Activated gamma-delta T cell treated with Interleukin-2 at 50 U/mL for 16 hours (primary cell): ENCODE measurements at places on chromosomes 13 and 19.

DNA sequence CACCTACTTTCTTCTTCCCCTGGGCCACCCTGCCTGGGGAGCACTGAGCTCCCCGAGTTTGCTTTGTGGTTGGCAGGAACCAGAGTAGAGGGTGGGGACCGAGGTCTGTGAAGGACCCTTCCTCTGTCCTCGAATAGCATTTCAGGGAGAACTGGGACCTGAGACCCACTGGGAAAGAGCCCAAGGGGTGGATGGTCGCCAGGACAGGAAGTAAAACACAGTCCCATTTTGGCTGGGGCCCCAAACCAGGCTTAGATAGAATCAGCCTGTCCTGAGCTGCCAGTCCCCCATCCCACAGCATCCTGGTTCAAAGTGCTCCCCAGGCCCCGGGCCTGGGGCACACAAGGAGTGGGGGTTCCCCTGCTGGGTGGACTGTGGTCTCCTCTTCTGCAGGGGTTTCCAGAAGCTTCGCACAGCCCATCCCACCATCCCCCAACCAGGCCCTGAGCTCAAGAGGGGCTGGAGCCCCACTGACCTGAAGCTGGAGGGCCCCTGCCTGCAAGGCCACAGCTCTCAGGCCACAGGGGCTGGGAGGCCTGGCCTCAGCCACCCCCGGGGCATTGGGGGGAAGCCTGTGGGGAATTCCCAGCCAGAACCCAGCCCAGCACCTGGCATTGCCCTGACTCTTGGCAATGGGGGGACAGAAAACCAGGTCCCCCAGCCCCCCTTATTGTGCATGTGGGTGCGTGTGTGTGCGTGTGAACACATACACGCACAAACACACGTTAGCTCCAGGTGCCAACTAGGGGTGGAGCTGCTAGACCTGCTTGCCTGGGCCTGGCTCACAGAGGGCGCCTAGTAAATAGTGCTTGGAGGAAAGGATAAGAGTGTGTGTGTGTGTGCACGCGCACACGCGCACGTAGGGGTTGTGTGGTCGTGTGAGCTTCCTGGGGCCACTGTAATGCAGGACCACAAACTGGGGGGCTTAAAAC, 995 bp upstream of the MKNK2 start:
- DNase-seq = peak; percentile 51

DNA sequence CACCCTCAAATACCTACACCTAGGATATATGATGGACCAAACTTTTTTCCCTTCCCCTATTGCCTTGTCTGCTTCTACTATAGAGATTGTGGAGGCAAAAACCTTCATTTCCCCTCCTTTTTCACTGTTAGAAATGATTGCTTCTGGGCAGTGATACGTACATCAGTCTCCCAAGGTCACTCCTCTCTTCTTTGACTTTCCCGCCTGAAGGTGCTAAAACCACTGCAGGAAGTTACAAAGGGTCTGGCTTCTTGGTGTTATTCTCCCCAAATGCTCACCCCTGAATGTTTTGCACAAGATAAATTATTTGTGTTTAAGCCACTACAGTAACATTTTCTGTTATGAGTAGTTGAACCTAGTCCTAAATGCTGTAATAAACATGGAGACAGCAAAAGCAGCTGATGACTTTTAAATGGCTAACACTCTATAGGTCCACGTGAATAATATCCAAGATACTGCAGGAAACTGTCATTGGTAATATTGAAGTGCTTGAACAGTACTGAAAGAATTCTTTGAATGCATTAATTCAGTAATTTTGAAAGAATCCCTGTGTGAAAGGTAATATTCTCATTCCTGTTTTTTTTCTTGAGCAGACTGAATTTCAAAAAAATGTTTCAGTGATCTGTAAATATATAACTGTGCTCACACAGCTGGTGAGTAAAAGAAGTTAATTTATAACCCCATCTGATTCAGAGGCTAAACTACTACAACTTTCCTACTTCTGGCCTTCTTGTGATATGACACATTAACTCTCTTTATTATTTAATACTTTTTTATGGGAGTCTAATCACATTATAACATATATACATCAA, 865.1 kb downstream of the EFNB2 start:
- no peak for DNase-seq

GRCh38 chr13:49532593-49532992, 36.8 kb downstream of the PHF11 start:
- no peak for DNase-seq

DNA sequence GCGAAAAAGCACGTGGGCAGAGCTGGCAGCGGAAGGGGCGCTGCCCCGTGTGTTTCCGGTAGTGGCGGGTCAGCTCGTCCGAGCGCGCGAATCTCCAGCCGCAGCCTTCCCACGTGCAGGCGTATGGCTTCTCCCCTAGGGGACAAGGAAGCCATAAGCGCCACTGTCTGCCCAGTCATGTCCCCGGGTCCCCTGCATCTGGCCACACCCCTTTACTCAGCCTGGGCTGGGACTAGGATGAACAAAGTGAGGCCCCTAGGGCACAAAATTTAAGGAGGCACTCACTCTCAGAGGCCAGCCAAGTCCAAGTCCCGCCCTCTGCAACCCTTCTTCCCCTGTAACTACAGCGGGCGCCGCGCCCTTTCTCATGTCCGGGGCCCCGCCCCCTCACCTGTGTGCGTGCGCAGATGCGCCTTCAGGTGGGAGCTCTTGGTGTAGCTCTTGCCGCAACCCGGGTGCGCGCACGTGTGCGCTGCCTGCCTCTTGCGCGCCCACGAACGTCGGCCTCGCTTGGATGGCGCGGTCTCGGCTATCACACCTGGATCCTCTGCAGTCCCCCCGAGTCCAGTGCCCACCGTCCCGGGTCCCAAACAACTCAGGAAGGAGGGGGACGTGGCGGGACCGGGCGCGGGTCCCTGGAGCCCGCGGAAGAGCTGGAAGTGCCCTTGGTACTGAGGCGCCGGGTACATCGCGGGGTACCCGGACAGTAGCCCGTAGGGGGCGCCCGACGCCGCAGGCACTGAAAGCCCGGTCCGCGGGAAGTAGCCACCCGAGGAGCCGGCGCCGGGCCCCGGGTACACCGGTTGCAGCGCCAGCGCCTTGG, 1.9 kb downstream of the KLF1 start:
- DNase-seq = peak; percentile 88

DNA sequence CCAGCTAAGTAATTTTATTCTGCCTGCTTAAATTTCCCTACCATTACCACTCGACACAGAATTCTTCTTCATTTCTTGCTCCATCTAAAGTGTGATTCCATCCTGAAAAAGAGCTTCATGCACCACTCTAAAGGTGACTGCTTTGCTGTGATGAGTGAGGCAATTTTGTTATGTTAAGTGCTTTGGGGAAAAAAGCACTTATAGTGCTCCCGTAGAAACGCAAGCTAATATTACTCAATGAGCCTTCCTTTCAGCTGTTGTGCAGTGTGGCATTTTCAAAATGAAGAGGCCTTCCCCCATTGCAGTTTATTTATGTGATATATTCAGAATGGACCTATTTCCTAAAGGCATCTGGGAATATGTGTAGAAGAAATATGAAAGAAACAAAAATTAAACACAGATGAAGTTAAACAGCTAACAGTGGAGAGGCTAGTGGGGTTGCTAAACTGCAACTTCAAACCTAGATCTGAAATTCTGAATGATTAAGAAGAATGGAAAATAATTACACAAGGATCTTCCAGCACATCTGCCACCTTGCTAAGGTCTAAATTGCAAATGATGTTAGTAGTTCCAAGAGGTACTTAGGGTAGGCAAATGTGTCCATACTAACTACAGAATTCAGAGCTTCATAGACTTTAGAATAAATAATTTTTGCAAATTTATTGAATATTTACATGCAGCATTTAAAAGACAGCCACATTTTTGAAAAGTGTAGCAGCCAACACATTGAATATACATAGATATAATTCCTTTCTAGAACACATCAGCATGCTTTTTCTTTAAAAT, 211.7 kb downstream of the DCT start:
- no peak for DNase-seq

DNA sequence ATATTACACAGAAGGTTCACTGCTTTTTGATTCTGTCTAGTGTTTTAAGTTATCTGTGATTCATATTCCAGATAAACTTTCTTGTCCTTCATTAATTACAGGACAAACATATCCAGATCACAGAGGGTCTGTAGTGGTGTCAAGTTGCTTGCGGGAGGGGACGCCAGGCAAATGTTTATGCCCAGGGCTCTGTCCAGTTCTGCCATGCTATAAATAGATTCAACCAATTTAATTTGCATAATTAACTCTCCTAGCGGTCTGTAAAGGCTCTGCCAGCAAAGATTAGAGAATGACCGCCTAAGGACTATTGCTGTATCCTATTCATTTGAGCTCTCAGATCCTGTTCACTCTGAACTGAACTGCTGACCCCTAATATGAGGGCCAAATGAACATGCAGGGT, 59.7 kb upstream of the TRPC4 start:
- no peak for DNase-seq

DNA sequence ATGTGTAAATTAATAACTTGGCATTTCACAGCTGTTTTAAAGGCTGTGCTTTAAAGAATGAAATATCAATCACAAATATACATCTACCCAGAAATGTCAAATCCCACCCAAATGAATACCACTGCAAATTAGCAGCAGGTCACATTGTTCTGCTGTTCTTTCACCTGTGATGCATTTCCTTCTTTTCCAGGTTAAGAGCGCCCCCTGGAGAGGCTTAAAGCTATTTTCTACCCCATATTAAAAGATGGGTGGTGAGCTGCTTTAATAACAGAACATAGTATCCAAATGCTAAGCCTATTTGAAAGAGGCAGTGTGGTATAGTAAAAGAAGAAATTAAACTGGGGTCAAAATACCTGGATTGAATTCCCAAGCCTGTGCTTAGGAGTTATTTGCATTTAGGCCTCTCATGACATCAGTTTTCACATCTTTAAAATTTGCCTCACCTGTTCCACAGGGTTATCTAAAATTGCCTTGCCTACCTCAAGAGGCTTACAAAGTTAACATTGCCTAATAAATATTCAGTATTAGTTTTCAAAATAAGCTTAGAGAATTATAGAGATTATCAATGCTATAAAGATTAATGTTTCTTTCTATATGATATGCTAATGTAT, 396.9 kb upstream of the SLITRK5 start:
- no peak for DNase-seq

DNA sequence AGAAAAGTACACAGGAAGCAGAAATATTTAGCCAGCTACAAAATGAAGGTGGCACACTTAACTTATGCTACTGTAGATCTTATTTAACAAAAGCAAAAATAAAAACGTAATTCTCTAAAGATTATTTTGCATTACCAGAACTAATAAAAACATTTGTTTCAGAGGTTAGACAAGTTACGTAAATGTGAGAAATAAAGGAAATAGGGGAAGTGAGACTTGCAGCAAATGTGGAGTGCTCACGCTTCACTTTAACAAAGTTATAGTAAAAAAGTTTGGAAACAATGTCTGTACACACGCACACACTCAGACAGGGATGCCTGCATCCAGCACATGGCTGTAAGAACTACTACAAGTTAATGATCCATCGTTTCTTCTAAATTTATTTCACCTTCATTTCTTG, 83.7 kb downstream of the NALCN start:
- DNase-seq = no peak

- no peak for DNase-seq
Measured at GRCh38 chr19:47309038-47309437, 623 bp upstream of the C5AR1 start.

DNA sequence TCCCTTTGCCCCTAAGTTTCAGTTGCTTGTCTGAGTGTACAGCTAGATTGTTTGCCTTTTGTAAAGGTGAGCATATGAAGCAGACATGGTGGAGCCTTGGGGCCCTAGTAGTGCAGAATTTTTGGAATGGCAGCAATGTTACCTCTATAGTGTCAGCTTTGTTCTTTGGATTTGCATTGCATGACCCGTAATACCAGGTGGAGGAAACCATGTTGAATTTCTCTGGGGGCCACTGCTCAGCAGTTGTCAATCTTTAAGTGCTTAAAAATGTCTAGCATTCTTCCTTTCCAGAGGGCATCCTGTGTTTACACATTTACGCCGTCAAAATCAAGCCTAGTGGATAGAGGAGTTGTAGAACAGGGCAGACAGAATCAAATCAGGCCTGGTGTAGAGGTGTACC, 303.3 kb downstream of the ATP8A2 start:
- DNase-seq = no peak

GRCh38 chr13:64075543-64076271, 2660.1 kb upstream of the PCDH20 start:
- DNase-seq = no peak

GRCh38 chr19:45172611-45173208, 5.3 kb downstream of the TRAPPC6A start:
- DNase-seq = no peak

- no peak for DNase-seq
Measured at GRCh38 chr13:40398065-40398464, 268.4 kb downstream of the FOXO1 start.

- no peak for DNase-seq
Measured at GRCh38 chr19:10450853-10451609, 30.7 kb downstream of the PDE4A start.

DNA sequence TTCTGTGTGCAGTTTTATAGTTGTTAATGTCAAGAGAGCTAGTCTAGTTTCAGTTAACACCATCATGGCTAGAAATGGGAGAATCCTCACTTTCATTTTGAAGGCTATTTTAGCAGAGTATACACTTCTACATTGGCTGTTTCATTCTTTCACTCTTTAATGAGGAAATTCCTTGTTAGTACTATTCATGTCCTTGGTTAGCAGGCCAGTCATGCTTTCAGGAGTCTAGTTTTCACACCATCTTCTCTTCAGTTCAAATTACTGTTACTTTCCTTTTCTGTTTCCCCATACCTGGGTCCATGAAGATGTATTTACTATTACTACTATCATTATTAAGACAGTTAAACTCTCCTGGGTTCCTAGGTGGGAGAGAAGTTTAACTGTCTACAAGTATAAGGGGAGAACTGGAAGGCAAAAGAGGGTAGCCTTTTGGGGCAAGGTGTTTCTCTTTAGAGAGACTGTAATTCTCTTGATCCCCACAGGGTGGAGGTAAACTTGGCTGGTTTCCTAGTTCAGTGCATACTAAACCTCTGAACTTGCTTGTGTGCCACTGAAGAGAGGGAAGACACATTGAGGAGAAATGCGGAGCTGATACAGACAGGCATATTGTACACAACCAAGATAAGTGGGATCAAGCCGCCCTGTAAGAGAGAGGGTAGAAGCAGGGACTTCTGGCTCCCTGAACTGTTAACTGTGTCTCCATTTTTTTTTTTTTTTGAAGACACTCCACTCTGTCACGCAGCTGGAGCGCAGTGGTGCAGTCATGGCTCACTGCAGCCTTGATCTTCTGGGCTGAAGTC, 41.3 kb upstream of the IGFL4 start:
- no peak for DNase-seq

GRCh38 chr13:30159446-30159839, 147.9 kb downstream of the KATNAL1 start:
- no peak for DNase-seq

DNA sequence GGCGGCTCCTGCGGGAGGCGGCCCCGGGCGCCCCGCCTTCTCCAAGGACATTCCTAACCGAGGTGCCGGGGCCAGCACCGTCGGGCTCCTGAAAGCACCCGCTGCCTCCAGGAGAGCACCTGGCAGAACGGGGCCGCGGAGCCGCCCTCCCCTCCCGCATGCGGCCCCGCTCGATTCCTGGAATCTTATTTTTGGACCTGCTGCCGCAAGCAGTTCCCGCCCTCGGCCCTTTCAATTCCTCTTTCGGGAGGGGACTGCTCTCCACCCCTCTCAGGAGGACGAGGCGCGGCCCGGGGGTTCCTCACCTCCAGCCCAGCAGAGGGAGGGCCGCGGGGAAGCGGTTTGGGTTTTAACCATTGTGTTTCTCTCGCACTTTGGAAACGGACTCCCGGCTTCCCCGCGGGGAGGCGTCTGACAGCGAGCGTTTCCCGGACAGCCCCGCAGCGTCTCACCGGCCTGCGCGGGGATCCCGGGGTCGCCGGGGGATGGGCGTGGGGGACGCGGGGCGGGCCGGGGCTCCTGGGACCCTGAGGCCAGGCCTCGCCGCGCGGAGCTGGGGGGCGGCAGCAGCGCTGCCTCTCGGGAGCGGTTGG, 849 bp downstream of the GAS6 start:
- no peak for DNase-seq
